ENCODE measurements at places on chromosomes 4 and X.

GRCh38 chr4:167380964-167381363 lies 146.7 kb upstream of the SPOCK3 start:
- no peak for DNase-seq

GRCh38 chrX:136608295-136608933 lies 39.5 kb upstream of the CD40LG start:
- no peak for DNase-seq

GRCh38 chrX:55488006-55488592 lies 1.5 kb downstream of the USP51 start:
- no peak for DNase-seq

- DNase-seq, result no peak
These were observed 1456.1 kb upstream of the IGFBP7 start for GRCh38 chr4:58566260-58566659.

DNA sequence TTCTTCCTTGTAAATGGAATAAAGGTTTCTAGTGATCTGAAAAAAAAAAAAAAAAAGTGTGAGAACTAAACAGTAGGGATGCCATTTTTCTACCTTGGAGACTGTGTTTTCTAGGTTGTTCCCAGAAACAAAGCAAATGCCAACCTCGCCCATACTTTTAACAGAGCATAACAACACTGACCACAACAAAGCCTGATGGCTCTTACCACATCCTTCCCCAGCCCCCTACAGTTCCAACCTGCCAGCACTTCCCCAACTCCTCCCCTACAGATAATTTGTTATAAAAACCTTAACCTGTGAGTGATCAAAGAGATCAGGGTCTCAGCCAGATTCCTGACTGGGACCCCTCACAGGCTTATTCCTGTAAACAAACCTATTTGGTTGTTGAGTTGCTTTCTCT lies 940.0 kb downstream of the SH3BGRL start:
- no peak for DNase-seq

- no peak for DNase-seq
These were observed 25.6 kb downstream of the CHM start for GRCh38 chrX:86021652-86022289.

DNA sequence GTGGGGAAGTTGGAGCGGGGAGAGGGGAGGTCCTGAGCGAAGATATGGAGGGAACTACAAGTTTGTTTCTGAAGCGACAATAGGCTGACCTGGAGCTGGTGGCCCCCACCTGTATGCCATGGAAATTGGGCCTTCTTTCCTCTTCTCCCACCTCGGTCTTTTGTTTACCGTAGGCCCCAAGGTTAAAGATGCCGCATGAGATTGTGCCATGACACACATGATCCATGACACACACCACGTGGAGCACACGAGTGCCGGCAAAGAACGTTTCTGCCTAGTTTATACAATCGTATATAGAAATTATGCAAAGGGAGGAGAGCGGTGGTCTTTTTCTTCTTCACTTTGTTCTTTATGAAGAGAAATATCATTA lies 408 bp downstream of the TMEM33 start:
- DNase-seq, result no peak

GRCh38 chrX:133364865-133365264 lies 50.4 kb downstream of the GPC4 start:
- DNase-seq, result peak; percentile 14

DNA sequence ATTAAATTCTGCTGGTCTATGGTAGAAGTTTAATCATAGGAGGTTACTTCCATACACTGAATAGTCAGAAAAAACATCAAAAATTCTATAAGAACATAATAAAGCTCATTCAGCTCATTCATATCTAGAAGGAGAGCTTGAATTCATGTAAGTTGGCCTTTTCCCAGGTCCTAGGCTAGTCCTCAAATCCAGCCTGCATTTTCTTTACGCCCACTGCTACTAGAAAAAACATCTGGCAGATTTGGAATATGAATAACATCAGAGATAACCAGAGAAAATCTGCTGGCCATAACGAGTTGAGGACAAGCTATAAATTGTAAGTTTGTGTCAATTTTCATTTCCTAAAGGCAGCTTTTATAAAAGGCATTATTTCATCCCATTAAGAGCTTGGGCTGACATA lies 95.5 kb downstream of the MXRA5 start:
- DNase-seq, result peak; percentile 28

DNA sequence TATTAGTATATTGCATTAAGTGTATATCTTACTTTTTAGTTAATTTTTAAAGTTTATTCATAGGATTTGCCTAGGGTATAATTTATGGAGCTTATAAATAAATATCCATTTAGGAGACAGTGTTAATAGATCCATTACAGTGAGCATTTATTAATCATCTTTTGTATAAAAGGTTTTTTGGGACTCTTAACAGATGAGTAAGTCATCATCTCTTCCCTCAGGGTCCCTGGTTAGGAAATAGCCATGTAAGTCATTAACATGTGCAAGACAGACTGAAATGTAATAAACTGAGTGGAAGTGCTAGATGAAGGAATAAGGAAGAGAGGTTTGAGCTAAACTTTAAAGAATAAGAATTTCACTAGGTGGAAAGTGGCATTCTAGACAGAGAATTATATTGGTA lies 69.2 kb downstream of the PAQR3 start:
- no peak for DNase-seq

- DNase-seq, result peak; percentile 57
These were observed 192.6 kb upstream of the FAM241A start for GRCh38 chr4:111952688-111953087.

- DNase-seq, result no peak
These were observed 348.4 kb downstream of the FBXO8 start for GRCh38 chr4:173934933-173935620.

DNA sequence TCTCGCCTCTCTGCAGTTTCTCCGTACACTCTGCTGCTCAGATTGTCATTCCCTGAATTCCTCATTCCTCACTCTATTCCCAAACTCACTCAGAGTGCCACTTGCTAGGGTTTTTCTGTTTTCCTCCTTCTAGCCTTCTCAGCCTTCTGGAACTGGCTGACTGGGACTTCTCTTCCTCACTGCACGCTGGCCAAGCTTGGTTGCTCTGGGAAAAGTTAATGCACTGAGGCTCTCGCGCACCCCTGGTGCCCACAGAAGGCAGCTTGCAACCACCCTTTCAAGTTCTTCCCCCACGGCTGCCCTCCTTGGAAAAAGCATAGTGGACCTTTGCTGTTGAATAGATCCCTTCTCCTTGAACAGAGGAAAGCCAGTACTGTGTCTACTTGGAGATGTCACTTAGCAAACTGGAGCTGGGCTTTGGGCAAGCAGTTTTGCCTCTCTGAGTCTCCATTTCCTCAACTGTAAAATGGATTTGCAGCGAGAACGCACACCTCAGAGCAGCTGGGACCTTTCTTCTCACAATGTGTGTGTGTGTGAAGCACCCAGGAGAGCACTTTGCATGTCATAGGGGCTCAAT lies 6.0 kb upstream of the CCKAR start:
- DNase-seq, result no peak

GRCh38 chr4:25002681-25003080 lies 28.1 kb downstream of the LGI2 start:
- DNase-seq, result peak; percentile 8

GRCh38 chr4:83629945-83630721 lies 94.2 kb downstream of the GPAT3 start:
- DNase-seq, result peak; percentile 76

DNA sequence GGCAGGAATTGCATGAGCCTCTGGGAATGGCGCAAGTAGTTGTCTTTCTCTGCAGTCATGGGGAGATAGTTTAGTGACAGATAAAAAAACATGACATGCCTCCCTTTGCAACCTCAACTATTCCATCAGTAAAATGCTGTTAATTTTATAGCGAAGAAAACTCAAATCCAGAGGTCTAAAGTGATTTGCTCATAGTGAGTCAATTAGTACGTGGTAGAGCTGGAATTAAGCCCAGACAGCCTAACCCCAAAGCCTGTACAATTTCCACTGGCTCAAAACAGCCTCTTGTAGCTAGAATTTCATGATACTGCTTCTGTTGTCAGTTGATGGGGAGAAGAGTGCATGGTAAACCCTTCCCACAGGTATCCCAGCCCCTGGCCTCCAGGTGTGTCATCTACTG lies 81.3 kb upstream of the TRPC5 start:
- peak; percentile 56 for DNase-seq

- DNase-seq, result peak; percentile 58
These were observed 593.0 kb upstream of the TENM3 start for GRCh38 chr4:181650033-181650825.

DNA sequence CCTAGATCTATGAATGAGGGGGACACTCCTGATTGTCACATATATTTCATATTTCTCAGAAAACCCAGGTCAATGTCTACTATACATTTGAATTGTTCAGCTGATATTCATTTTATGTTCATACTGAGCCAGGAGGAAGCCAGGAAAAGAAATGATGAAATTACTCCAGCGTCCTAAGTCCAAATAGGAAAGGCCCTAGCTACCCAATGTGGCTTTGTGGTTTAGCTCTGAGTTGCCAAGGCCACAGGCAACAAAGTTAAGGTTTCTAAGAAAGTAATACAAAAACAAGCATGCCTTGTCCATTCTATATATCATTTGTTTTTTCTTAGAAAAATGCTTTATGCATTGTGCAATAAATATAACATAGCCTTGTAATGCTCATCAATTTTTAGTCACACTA lies 4.5 kb upstream of the CSN2 start:
- no peak for DNase-seq

DNA sequence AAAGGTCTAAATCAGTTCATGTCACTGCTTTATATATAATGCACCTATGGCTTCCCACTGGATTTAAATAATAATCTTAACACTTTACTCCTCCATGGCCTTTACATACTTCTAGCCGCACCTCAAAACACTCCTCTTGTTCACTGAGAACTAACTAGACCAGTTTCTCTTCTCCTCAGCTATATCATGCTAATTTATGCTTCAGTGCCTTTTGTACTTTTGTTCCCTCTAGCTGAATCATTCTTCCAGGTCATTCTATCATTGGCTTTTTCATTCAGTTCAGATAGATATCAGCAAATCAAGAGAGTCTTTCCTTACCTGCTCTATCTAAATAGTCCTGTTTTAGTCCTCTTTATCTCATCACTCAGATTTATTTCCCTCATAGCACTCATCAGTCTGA lies 64.2 kb downstream of the TET2 start:
- DNase-seq, result no peak

- no peak for DNase-seq
These were observed 200.4 kb upstream of the PITX2 start for GRCh38 chr4:110823251-110823650.

DNA sequence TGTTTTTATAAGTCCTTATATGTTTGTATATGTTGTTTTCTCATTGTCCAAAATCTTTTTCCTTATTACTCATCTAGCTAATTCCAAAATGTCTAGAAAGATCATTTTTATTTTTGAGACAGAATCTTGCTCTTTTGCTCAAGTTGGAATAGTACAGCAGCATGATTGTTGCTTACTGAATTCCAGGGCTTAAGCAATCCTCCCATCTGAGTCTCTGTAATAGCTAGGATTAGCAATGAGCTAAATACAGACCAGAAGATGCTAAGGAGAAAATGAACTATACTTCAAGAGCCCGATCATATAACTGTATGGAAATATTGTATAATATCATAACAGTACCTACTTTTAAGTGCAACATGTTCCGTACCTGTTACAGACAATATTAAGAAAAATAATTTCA lies 1027.0 kb downstream of the STIM2 start:
- DNase-seq, result no peak

DNA sequence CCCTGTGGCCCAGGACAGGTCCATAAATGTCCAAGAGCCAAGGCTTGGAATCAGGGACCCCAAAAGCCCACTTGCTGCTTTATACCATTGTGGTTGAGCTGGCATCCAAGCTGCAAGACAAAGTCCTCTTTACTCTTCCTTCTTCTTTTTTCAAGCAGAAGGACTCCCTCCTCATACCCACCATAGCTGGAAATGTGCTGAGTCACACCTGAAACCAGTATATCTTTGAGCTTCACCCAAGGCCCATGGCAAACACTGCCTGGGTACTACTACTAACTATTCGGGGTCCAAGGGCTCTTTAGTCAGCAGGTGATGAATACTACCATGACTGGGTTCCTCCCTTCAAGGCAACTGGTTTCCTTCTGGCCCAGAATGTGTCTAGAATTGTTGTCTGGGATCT lies 37.3 kb upstream of the NMU start:
- DNase-seq, result no peak

DNA sequence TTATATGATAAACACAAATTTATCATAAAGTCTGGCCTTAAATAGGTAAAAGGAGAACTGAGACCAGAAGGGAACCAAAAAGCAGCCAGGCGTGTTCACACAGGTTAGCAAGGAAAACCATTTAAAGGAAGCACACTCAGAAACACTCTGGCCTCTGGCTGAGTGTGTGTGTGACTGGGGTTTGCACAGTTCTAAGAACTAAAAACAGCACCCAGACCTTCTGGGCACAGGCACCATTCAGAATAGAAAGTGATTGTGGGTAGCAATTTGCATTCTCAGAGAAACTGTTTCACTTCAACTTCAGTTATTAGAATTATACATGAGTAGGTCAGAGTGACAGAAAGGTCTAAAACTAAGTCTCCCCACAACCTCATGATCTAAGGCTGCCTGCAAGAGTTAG lies 10.0 kb downstream of the GPR82 start:
- DNase-seq, result no peak

- DNase-seq, result peak; percentile 79
These were observed 188.5 kb upstream of the FTHL17 start for GRCh38 chrX:31260351-31260750.

GRCh38 chr4:82394896-82395295 lies 21.1 kb upstream of the HNRNPD start:
- no peak for DNase-seq

DNA sequence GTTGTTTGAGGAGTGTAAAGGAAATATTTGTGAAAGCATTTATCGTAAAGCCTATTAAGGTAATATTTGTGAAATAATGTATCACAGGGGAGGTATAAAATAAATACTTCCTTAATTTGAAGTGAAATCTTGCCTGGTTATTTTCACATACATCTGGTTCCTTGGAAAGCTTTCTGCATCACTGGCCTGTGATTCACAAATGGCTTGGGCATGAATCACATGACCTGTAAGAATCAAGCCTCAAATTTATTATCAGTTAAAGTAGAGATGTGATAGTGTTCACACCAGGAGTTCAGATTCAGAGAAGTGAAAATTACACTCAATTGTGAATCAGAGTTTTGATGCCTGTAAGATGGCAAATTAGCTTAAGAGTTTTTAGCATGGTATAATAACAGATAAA lies 1911.4 kb downstream of the STIM2 start:
- peak; percentile 75 for DNase-seq

GRCh38 chr4:96312046-96312685 lies 472.3 kb downstream of the PDHA2 start:
- DNase-seq, result no peak

GRCh38 chrX:97639526-97639925 lies 755.8 kb downstream of the RPA4 start:
- no peak for DNase-seq

GRCh38 chrX:65601530-65602220 lies 65.8 kb upstream of the MSN start:
- DNase-seq, result peak; percentile 83

DNA sequence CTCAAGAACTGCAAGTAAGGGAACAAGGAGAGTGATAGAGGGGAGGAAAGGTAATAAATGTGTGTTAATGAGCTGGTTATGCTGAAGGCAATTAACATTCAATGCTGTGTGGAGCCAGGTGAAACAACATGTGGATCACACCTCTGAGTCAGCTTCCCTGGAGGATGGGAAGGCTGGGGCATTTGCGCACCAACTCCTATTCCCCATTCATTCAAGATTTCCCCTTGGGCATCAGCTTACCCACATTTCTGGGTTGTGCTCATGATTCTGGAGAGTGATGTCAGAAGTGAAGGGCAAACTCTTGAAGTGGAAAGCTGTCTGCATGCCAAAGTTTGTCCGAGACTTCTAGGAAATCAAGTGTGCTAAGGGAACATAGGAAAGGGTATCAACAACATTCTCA lies 461.4 kb downstream of the MID1IP1 start:
- no peak for DNase-seq
